Tibial nerve (tissue), 4 donors: ENCODE measurements at places on chromosomes 6 and 20.

DNA sequence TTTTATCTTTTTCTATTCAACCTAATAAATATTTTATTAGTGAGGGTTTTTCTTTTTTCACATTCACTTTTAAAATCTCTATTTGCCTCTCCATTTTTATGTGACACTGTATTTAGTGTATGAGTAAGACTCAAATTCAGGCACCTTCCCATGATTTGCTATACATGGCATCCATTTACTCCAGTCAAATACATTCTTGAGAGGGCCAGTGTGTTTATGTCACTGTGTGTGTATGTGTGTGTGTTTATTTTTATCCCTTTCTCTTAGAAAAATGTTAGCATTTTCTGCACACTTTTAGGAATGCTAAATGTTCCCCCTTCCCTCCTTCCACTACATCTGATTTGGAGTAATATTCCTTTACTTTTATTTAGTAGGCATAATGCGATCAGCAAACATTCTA, 290.0 kb downstream of the PACRG start:
- no peaks in the 10 kb centered on the region for H3K27me3 ChIP-seq
- no peak for DNase-seq
- H3K4me3 ChIP-seq: no peak overlapping the region
- H3K4me1 ChIP-seq: no peaks in the 10 kb centered on the region

DNA sequence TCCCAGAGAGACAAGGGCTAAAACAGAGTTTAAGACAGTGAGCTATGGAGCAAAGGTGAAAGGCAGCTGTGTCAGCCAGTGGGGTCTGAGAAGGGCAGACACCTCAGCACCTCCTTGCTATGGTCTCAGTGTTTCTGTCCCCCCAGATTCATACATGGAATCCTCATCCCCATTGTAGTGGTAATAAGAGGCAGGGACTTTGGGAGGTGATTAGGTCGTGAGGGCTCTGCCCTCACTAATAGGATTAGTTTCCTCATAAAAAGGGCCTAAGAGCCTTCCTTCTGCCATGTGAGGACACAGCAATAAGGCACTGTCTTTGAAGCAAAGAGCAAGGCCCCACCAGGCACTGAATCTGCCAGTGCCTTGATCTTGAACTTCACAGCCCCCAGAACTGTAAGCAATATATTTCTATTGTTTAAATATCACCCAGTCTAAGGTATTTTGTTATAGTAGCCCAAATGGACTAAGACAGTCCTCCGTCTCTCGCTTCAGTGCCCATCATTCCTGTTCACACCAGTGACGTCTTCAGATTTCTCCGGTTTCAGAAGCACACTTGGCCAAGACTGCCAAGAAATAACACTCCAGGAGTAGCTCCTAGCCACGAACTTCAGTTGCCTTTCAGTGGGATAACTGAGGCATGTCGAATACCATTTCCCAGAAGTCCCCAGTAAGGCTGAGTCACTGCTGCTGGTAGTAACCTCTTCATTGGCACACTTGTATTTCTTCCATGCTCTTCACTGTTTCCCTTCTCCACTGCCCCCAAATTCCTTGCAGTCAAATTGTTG, 32.8 kb downstream of the SLC13A3 start:
- no peak overlapping the region for H3K27ac ChIP-seq
- H3K4me1 ChIP-seq: peaks cover 10% of the 10 kb centered on the region
- H3K36me3 ChIP-seq: no peaks in the 10 kb centered on the region
- H3K4me3 ChIP-seq: no peak overlapping the region
- DNase-seq: no peak
- no peaks in the 10 kb centered on the region for H3K27me3 ChIP-seq

- no peak overlapping the region for H3K27ac ChIP-seq
- DNase-seq: no peak
- no peaks in the 10 kb centered on the region for H3K27me3 ChIP-seq
- H3K4me1 ChIP-seq: no peaks in the 10 kb centered on the region
Observed at GRCh38 chr6:41704028-41704427, 31.4 kb downstream of the TFEB start.

GRCh38 chr6:77561768-77562314, 91.0 kb upstream of the MEI4 start:
- no peak overlapping the region for H3K4me3 ChIP-seq
- no peaks in the 10 kb centered on the region for H3K4me1 ChIP-seq
- no peaks in the 10 kb centered on the region for H3K36me3 ChIP-seq
- no peak for DNase-seq

DNA sequence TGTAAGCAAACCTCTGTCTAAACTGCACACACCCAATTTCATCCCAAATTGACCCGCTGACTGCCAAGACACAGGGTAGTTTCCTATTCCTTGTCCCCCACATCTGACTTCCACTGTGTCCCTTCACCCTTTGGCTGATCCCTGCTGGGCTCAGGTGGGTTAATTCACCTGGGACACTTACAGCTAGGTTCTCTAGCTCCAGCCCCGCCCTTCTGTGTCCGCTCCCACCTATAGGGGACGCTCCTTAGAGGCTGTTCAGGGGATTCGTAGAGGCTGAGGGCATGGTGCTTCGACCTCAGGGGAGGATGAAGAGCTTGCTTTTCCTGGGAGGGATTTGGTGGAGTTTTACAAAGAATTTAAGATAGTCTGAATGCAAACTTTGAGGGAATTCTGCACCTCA, 4.0 kb upstream of the CD93 start:
- no peaks in the 10 kb centered on the region for H3K27me3 ChIP-seq
- no peak for DNase-seq
- H3K27ac ChIP-seq: no peak overlapping the region
- no peaks in the 10 kb centered on the region for H3K36me3 ChIP-seq

DNA sequence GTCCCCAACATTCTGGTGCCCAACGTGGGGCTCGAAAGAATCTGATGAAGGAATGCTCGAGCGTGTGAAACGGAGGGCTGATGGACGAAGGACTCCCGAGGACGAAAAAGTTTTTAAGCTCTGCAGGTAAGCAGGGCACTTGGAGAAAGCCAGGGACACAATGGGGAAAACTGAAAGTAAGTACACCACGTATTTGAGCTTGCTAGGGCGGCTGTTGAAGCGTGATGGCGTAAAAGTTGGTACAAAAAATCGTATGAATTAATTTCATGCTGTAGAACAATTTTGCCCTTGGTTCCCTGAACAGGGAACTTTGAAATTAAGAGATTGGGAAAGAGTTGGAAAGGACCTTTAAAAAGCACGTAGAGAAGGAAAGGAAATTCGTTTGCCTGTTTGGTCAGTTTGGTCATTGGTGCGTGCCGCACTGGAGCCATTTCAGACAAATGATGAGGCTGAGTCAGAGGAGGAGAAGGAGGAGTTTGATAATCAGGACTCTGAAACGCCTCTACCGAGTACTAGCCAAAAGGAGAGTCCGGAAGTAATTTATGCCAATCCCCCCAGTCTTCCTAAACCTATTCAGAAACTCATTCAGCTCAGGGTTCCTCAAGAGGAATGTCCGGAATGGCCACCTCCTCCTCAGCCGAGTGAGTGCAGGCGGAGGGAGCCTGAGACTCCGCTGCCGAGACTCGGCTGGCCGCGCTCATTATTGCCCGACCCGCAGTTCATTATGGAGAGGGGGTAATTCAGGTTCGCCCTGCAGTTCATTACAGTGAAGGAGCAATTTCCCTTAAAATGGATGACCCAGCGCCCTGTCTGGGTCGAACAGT, 59.2 kb upstream of the PRSS16 start:
- no peaks in the 10 kb centered on the region for H3K4me1 ChIP-seq
- H3K27me3 ChIP-seq: no peaks in the 10 kb centered on the region
- peak; percentile 51 for DNase-seq
- peak overlapping the region; percentile 66 for H3K27ac ChIP-seq
- H3K4me3 ChIP-seq: peak overlapping the region; percentile 34
- no peaks in the 10 kb centered on the region for H3K36me3 ChIP-seq

GRCh38 chr6:168417679-168418557, 23.1 kb upstream of the SMOC2 start:
- peak; percentile 30 for DNase-seq
- H3K4me1 ChIP-seq: peaks cover 33% of the 10 kb centered on the region
- H3K4me3 ChIP-seq: no peak overlapping the region
- no peaks in the 10 kb centered on the region for H3K36me3 ChIP-seq
- H3K27ac ChIP-seq: no peak overlapping the region

DNA sequence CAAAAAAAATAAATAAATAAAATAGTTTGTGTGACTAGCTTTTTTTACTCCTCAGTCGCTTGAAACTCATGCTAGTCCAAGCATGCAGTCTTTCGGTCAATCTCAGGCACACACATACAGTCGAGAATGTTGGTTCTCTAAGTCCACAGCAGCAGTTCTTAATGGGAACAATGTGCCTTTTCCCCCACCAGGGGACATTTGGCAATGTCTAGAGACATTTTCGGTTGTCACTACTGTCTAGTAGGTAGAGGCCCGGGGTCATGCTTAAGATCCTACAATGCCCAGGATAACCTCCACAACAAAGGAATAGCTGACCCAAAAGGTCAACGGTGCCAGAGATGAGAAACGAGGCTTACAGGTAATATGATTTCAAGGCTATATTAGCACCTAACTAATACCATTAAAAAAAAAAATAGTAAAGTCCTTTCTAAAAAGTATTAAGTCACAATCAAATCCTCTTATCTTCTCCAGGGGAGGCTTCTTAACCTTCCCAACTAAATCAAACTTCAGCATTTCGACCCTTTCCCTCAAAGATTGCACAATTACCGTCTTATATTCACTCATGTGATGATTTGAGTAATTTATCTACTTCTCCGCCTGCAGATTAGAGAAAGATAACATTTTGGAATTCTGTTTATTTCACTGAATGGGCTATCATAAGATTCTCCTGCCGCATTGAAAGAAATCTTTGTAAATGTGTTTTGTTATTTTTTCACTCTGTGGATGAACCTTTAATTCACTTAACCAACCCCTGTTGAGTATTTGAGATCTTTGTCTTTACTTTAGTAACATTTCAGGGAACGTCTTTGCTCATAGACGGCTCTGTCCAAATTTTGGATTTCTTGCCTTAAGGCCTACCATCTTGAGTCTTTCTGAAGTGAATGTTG, 8.1 kb upstream of the SALL4 start:
- no peak overlapping the region for H3K27ac ChIP-seq
- no peaks in the 10 kb centered on the region for H3K36me3 ChIP-seq
- H3K4me3 ChIP-seq: no peak overlapping the region
- no peaks in the 10 kb centered on the region for H3K27me3 ChIP-seq

DNA sequence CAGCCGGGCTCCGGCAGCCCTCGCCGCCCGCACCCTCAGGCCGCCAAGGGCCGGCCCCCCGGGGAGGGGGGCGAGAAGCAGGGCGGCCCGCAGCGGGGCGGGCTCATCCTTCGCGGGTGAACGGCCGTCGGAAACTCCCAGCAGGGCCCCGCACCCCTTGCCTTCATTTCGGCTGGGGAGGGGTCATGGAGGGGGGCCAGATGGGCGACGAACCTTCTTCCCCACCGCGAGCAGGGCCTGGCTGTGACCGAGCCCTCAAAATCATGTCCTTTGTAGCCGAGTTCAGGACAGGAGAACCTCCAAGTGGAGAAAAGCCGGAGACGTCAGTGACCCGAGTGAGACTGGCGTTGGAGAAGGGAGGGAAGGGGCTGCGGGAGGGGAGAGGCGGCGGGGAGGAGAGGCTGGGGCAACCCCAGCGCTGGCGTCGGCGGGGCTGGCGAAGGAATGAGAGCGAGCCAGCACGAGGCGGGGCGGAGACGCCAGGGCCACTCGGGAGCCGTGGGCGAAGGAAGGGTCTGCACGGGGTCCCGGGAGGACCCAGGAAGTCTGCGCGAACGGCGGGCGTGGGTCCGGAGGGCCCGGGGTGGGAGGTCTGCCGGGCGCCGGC, 571 bp upstream of the FOXC1 start:
- peaks cover 80% of the 10 kb centered on the region for H3K27me3 ChIP-seq
- H3K4me1 ChIP-seq: peaks cover 9% of the 10 kb centered on the region
- no peaks in the 10 kb centered on the region for H3K36me3 ChIP-seq

GRCh38 chr20:33026779-33027759, 4.4 kb upstream of the BPIFB6 start:
- H3K4me3 ChIP-seq: no peak overlapping the region
- H3K27ac ChIP-seq: no peak overlapping the region
- H3K4me1 ChIP-seq: no peaks in the 10 kb centered on the region
- no peak for DNase-seq

DNA sequence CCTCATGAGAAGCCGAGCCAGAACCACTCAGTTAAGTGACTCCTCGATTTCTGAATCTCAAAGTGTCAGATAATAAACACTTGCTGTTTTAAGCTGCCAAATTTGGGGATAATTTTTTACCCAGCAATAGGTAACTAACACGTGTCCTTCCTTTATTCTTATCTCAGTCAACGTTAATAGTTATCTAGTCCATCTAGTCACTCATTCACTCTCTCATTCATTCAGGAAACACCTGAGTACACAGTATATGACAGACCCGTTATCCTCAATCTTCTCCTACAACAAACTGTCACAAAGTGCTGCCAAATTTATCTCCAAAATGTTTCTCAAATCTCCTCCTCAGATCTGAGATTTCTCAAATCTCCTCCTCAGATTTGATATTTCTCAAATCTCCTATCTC, 13.1 kb downstream of the FAM184A start:
- no peak overlapping the region for H3K27ac ChIP-seq
- no peaks in the 10 kb centered on the region for H3K36me3 ChIP-seq
- DNase-seq: no peak
- no peaks in the 10 kb centered on the region for H3K27me3 ChIP-seq
- no peaks in the 10 kb centered on the region for H3K4me1 ChIP-seq

DNA sequence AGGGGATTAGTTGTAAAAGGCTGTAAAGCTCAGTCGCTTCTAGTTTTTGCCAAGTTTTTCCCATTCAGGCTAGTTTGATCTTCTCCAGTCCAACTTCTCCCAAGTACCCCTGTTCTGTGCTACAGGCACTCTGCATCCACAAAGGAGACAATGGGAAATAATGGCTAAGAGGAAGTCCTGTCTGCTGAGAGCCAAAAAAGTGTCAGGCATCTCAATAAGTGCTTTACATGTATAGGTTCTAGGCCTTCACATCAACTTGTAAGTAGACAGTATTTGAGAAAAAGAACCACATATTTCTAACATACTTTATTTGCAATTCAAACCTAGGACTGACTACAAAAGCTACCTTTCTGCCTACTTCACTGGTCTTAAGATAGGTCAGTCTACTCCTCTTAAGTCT, 4.9 kb downstream of the HTR1B start:
- peaks cover under 1% of the 10 kb centered on the region for H3K4me1 ChIP-seq
- H3K36me3 ChIP-seq: no peaks in the 10 kb centered on the region
- H3K27me3 ChIP-seq: peaks cover 30% of the 10 kb centered on the region
- no peak for DNase-seq
- no peak overlapping the region for H3K4me3 ChIP-seq

DNA sequence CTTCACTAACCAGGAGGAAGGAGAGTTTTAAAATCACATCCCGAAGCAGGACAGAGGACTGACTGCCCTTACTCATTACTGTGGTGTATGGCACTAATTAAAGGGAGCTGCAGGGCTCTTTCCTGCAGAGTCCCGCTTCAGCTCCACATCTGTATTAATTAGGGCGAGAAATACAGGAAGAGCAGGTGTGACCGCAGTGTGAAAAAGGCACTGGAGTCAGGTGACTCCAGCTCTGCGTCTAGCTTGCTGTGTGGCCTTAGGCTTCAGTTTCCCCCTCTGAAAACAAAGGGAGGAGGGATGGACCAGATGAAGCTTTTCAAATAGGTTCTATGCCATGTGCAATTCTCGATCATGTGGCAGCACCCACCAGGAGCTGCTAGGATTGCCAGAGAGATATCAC, 34.0 kb downstream of the KIAA1755 start:
- no peak for DNase-seq
- H3K4me1 ChIP-seq: no peaks in the 10 kb centered on the region
- no peak overlapping the region for H3K4me3 ChIP-seq
- no peaks in the 10 kb centered on the region for H3K36me3 ChIP-seq
- H3K27ac ChIP-seq: no peak overlapping the region
- no peaks in the 10 kb centered on the region for H3K27me3 ChIP-seq

GRCh38 chr6:55433446-55434130, 106.3 kb downstream of the GFRAL start:
- no peak overlapping the region for H3K4me3 ChIP-seq
- H3K36me3 ChIP-seq: no peaks in the 10 kb centered on the region
- no peak for DNase-seq
- H3K27ac ChIP-seq: no peak overlapping the region
